NB4 (cell line): ENCODE measurements at places on chromosomes 12 and 14.

GRCh38 chr14:68657300-68658028, 135.4 kb downstream of the ZFP36L1 start:
- no peak for DNase-seq

- DNase-seq: no peak
These were observed 87.0 kb downstream of the DAD1 start for GRCh38 chr14:22502007-22502406.

- no peak for DNase-seq
These were observed 8.9 kb downstream of the RBMS2 start for GRCh38 chr12:56530390-56531055.

GRCh38 chr12:77354766-77355362, 289.5 kb upstream of the E2F7 start:
- DNase-seq: no peak

- DNase-seq: peak; percentile 24
These were observed 52.4 kb downstream of the BRMS1L start for GRCh38 chr14:35878272-35879150.

DNA sequence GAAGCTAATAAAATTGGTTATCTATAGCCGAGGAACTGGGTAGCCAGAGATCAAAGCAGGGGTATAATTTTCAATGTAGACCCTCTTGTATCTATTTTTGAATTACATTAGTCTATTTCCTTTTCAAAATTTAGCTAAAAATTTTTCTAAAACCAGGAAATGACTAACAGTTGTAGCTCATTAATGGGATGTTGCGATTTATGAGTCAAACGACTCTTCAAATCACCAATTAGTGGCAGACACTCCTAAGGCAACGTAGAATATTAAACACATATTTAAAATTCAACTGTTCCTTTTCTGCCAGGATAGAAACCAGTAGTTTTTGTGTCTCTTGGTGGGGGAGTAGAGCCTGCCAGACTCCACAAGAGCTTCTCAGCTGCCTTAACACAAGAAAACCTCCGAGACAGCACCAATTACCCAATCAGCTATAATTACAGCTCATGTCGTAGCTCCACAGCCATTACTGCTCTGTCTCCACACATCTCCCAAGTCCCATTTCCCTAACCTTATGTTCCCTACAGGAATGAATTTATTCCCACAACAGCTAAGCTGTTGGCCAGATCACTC, 26.9 kb downstream of the GCN1 start:
- no peak for DNase-seq

DNA sequence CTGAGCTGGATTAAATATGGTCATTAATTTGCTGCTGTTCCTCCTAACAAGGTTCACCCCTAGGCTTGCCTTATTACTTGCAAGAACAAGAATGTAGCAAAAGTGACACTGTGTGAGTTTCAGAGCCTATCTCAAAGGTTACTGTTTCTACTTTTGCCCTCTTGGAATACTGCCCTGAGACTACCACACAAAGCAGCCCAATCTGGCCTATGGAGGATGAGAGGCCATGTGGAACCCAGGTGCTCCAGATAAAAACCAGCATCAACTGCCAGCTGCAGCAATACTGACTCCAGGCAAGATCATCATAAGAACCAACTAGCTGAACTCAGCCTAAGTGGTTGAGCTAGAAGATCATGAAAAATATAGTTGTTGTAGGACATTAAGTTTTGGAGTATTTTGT, 22.4 kb upstream of the SUPT16H start:
- no peak for DNase-seq

DNA sequence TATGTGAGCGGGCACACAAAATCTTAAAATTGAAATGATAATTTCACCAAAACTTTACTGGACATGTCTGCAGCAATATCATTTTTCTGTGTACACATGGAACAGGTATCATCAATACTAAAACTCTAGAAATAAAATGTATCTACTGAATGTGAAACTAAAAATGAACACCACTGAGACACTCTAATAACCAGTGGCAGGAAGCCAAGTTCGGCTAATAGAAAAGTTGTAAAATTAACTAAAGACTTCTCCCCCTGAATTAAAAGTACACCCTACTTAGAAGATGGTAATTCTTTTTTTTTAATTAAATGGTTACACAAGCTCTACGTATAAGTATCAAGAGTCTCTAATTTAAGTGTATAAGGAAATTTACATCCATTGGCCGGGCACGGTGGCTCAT, 227.2 kb downstream of the MED13L start:
- no peak for DNase-seq

DNA sequence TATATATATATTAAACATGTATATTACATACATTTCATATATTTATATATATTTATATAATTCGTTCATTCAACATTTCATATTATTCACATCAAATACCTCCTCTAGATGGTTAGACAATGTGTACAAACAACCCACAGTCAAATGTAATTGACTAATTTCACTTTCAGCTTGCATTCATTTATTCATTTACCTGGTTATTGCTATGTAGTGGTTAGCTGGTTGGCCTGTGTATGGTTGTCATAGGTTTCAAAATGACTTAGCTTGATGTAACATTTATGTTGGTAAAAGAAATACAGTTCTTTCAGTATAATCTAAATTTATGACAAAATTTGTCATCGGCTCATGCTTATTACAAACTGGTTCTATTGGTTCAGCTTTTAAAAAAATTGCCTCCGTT, 389 bp downstream of the OR4K13 start:
- DNase-seq: no peak

- DNase-seq: no peak
These were observed 39.2 kb downstream of the CDK17 start for GRCh38 chr12:96361074-96361473.
